ENCODE measurements at places on chromosomes 2 and 18.
A peak's percentile ranks its signal among the peaks of the same experiment; 100 is the strongest.

- peak; percentile 15 for DNase-seq
Observed at GRCh38 chr18:63949068-63949737, at the start of gene HMSD. HMSD (plus strand) TSS chr18:63949301; CDS start chr18:63953456, 4,155 bp downstream.

GRCh38 chr2:185472574-185472973, 266.0 kb upstream of the FSIP2 start:
- no peak for DNase-seq

GRCh38 chr2:181407171-181407570, 50.0 kb upstream of the ITGA4 start:
- DNase-seq = no peak

- DNase-seq = no peak
Observed at GRCh38 chr2:98060277-98060676, 26.7 kb upstream of the VWA3B start.

DNA sequence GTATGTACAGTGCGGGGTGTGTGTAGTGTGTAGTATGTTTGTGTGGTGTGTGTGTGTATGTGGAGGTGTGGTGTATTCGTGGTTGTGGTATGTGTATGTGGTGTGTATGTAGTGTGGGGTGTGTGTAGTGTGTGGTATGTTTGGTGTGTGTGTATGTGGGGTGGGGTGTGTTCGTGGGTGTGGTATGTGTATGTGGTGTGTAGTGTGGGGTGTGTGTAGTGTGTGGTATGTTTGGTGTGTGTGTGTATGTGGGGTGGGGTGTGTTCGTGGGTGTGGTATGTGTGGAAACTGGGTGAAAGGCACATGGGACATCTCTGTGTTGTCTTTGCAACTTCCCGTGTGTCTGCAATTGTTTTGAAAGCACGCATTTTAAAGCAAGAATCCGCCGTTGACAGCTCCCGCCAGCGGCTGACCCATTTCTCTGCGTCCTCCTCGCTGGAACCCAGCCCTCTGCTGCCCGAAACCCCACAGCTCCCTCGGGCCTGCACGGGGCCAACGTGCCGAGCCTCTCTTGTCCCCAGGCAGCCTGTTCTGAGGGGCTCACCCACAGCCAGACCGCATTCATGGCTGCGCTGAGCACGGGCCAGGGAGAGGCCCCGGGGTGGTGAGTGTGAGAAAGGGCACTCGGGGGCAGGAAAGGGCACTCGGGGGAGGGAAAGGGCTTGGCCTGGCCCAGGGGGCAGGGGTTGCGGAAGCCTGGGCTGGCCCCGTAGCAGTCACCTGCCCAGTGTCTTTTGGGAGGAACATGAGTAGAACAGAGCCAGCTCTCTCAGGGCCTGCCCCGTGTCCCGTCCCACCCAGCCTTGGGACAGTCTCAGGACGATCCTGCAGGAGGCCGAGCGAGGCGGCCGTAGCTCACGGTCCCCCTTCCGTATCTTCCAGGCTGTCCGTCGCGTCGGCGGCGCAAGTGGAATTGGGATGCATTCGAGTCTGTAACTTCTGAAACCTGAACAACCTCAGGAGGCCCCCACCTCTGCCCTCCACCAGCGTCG, 61.4 kb downstream of the TWIST2 start:
- DNase-seq = no peak

- DNase-seq = no peak
Observed at GRCh38 chr18:49051311-49051967, 100.7 kb upstream of the SMAD7 start.

GRCh38 chr2:18401471-18401870, 159.0 kb downstream of the RDH14 start:
- no peak for DNase-seq

DNA sequence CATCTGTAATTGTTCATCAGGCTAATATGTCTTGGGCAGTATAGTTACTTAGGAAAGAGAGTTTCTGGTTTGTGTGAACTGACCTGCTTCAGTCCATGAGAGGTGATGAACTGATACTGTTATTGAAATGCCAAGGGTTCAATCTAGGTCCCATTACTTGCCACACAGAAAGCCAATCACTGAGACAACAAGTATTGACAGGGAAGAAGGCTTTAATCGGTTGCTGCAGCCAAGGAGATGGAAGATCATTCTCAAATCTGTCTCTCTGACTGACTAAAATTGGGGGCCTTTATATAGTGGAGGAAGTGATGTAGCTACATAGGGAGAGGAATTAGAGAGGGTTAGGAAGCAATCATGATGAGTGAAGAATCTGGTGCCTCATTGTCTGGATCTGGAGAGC, 19.9 kb upstream of the FAM98A start:
- DNase-seq = no peak

GRCh38 chr18:45589356-45590035, 25.8 kb upstream of the SLC14A2 start:
- DNase-seq = peak; percentile 8

- DNase-seq = no peak
Observed at GRCh38 chr2:240351826-240352426, 83.5 kb upstream of the GPC1 start.

GRCh38 chr2:207252979-207253645, 87.4 kb upstream of the KLF7 start:
- no peak for DNase-seq

- no peak for DNase-seq
Observed at GRCh38 chr2:69335311-69335710, 51.7 kb downstream of the GFPT1 start.

- no peak for DNase-seq
Observed at GRCh38 chr2:169095621-169096105, 26.3 kb downstream of the DHRS9 start.

DNA sequence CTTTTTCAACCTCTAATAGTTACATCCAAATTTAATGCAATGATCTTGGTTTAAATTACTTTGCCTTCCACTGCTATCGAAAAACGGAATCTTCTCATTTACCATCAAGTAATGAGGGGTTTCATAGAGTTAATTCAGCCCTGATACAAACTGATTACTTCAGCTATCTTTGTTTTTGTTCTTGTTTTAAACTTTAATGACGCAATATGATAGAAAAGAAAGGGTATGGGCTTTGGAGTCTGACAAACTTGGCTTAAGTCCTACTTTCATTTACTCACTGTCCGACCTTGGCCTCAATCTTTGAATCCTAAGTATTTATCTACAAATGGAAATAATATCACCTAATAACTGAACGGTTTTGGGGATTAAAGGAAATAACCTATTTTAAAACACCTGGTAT, 16.1 kb downstream of the ADAM17 start:
- no peak for DNase-seq

DNA sequence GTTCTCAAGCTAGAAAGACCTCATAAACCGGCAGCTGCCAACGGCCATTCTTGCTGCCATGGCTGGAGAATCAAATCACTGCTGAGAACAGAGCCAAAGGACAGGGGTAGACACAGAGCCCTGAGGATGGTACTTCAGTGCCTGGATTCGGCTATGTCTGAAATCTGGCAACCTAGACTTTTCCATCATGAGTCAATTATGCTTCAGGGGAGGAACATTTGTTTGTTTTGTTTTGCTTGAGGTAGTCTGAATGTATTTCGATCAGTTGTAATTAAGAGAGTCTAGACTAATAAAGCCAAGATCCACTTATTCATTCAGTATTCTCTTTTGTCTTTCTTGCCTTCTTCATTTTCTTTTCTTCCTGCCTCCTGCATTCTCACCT, 122.8 kb upstream of the SH3BP4 start:
- no peak for DNase-seq

DNA sequence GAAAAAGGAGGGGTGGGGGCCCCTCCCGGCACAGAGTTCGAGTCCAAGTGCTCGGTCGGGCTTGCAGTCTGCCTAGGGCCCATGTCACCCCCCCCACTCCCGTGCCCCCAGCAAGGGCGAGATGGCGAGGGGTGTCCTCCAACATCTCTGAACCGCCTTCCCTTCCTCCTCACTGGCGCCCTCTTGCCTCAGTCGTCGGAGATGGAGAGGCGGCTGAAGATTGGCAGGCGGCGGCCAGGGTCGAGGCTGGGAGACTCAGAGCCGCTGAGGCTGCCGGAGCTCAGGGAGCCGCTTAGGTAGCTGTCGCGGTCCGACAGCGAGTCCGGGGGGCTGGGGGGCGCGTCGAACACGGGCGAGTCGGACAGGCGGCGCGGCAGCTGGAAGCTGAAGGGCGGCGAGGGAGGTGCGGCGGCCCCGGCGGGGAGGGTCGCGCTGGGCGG, 2.3 kb downstream of the ZFP36L2 start:
- peak; percentile 49 for DNase-seq

- DNase-seq = no peak
Observed at GRCh38 chr2:96341641-96342040, 6.1 kb downstream of the NCAPH start.

DNA sequence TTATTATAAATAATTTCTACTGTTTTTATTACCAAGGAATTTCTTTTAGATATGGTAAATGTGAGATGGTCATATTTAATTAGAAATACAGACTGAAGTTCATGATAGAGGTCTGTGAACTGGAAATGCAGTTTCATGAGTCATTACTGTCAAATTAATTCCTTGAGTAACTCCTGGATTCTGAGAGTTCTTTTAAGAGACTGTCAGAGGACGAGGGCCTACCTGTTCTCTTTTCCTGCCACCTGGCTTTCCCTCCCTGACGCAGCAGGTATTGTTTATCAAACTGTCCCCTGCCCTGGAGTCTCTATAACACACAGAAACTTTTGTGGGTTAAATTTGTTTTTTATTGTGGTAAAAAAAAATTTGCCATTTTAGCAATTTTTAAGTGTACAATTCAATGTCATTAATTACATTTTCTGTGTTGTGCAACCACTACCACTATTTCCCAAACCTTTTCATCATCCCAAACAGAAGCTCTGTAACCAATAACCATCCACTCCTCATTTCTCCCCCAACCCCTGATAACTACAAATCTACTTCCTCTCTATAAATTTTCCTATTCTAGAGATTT, 142.6 kb downstream of the DIS3L2 start:
- no peak for DNase-seq

- no peak for DNase-seq
Observed at GRCh38 chr2:95061601-95062183, 36.2 kb downstream of the MAL start.

GRCh38 chr2:53786352-53786704, 425 bp downstream of the ASB3 start:
- no peak for DNase-seq

DNA sequence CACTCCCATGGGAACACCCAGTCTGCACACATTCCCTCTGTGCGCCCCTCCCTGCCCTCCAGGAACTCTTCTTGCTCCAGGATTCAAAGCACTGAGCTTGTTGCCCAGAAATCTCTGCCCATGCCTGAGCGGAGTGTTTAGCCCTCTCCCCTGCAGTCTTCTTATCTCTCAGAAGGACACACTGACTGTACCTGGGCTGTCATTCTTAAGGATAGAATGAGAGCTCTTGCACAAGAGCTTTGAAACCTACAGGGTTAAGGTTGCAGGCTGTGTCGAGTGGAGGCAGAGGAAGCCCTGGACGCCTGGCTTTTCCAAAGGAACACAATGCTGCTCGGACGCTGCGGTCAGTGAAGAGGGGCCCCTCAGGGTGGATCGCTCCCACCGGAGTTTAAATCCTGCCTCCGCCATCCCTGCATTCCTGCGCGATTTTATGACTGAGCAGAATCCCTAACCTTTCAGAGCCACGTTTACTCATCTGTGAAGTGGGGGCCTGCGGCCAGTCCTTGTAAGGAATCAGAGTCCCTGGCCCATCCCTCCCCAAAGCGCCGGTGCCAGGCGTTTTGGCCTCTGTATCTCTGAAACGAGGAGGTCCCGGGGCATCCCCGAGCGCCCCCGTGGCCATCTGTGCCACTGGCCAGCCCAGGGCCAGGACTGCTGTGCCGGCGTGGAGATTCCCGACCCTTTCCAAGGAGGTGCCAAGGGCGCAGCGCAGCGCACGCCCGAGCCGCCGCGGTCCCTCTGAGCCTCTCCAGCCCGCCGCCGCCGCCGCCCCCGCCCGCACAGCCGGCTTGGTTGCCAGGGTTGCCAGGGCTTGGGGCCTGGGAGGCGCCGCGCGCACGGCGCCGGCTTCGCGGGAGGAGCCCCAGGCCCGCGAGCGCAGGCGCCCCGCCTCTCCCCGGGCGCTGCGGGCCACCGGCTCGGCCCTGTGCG, 58.9 kb downstream of the FAM168B start:
- peak; percentile 20 for DNase-seq

DNA sequence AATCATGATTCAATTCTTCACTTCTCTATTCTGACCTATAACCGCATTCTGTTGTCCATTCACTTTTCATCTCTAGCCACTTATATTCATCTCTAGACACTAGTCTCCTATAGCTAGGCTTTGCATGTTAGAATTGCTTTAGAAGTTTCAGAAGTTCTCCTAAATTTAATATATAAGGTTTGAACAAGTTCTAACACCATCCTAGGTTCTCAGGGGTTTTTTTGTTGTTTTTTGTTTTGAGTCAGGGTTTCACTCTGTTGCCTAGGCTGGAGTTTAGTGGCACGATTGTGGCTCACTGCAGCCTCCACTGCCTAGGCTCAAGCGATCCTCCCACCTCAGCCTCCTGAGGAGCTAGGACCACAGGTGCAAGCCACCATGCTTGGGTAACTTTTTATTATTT, 19.9 kb downstream of the WDSUB1 start:
- DNase-seq = no peak

DNA sequence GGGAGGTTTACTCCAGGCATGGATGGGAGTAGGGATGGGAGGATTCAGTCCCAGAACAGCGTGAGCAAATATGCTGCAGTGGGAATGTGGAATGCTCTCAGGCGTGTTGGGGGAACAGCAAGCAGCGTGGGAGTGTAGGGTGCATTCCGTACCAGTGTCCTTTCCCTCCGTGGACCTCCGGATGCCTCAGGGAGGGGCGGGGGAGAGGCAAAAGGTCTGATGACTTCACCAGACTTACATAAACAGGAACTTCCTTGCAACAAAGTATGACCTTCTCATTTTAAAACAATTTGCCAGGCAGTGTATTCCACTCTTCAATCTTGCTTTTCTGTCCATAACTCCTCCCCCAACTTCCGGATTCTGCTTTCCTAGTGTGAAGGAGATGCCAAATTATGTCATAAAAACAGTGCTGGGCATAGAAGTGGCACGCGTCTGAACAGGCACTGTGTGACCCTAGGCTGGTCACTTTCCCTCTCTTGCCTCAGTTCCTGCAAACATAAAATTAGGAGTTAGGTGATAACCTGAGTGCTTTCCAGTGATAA, 36.9 kb downstream of the RPL37A start:
- no peak for DNase-seq

DNA sequence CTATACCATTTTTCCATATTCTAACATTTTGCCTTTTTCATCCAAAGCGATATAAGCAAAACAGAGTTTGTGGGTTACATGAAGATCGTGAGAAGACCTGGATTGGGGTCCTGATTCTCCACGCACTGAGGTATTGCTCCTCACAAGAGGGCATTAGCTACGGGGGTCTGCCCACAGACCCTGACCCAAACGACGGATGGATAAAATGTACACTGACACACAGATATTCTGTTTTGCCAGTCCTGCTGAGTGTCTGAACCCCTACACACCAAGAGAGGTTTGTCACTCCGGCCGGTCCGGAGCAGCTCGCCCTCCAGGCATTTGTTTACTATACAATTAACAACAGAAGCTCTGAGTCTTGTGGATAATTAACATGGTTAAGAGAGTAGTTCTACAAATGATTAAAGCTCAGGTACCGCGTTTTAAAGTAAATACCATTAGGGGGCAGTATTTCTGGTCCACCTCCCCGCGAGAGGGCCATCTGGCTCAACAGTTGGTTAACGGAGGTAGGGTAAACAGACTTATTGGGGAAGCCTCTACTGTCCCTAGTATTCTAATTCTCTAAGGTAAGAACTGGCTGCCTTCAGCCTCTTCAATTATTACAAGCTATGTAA, 28.4 kb downstream of the SCYGR8 start:
- no peak for DNase-seq

Data from NT2/D1 (cell line).